ENCODE measurements at places on chromosomes 5 and 9. TPM values are rescaled to one million over a fixed set of nuclear protein-coding genes. Genes with fewer than 3 reads are reported as not detected.

TRPM6 gene
- total RNA-seq, result 0.07 TPM

HTR1A gene
- total RNA-seq, result not detected

SLC4A9 gene
- not detected for total RNA-seq

DNA sequence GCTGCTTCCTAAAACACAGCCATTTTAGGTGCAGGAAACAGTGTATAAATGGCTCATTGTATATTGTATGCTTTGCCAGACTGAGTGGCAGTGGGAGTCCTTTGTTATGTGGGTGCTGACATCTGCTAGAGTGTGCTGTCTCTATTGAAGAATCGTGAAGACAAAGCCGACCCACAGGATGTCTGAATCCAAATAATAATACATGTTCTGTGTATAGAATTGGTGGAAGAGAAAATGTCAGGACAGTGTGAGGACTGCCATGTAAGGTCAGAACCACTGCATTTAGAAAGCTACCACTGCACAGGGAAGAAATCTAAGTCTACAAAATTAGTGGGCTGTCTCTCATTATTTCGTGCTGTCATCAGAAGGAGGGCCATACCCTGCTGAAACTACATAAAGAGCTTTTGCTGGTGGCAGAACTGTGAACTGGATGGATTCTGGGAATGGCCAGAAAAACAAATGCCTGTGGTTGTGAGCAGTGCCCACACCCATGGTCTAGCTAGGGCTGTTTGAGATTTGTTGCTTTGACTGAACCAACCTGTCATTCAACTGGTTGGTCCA lies 2.5 kb downstream of the IL7R start:
- no peak for DNase-seq

DNA sequence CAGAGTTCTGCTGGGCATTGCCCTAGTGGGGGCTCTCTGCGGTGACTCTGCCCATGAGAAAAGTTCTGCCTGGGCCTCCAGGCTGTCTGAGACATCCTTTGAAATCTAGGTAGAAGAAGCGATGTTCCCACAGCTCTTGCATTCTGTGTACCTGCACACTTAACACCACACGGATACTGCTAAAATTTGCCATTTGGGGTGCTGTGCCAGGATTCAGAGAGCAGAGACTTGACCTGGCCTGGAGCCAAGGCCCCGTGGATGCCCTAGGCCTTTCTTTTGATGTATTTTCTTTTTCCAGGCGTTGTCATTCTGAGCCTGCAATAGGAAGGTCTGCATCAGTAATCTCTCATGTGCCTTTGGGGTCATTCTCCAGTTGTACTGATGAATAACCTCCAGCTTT lies 89.3 kb upstream of the IL12B start:
- no peak for DNase-seq

DNA sequence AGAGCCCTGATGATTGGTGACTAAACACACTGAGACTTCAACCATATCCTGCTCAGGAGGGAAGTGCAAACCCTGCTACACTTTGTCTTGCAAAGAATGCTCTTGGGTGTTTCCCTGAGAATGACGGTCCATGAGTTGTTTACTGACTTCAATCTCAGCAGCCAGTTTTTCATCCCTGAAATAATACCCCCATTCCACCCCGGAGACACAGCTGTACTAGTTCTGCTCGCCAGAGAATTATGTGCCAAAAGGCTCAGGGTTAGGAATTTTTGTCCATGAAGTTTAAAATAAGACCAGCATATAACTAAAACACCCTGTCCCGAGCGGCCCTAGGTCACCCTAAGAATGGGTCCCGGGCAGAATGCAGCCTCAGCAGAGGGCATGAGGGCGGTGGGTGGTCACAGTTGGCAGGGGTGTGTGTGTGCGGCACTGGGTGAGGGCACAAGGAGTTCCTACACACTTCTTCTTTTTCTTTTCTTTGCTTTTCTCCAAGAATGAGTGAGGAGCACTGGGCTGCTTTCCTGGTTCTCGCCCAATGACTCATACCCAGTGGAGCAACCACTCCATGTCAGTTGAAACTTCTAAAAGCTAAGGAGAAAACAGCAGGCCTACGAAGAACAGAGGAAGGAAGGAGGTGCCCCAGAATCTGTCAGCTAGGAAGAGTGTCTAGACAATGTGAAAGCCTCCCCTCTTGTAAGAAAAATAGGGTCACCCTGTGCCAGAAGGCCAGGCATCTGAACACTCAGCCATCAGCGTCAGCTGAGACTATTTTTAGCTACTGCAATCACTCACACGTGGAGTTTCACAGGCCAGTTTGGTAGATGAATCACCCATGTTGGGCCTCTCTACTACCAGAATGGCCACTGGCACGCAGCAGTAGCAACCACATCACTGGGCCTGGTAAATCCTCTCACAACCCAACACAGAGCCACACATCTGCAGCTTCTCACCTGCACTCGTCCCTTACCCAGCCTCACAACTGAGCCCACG lies 105.9 kb downstream of the DPYSL3 start:
- DNase-seq, result peak; percentile 82

- DNase-seq, result no peak
Measured at GRCh38 chr9:71648453-71648852, 119.9 kb downstream of the CEMIP2 start.

- no peak for DNase-seq
Measured at GRCh38 chr5:123520677-123521247, 8.8 kb downstream of the CSNK1G3 start.

DNA sequence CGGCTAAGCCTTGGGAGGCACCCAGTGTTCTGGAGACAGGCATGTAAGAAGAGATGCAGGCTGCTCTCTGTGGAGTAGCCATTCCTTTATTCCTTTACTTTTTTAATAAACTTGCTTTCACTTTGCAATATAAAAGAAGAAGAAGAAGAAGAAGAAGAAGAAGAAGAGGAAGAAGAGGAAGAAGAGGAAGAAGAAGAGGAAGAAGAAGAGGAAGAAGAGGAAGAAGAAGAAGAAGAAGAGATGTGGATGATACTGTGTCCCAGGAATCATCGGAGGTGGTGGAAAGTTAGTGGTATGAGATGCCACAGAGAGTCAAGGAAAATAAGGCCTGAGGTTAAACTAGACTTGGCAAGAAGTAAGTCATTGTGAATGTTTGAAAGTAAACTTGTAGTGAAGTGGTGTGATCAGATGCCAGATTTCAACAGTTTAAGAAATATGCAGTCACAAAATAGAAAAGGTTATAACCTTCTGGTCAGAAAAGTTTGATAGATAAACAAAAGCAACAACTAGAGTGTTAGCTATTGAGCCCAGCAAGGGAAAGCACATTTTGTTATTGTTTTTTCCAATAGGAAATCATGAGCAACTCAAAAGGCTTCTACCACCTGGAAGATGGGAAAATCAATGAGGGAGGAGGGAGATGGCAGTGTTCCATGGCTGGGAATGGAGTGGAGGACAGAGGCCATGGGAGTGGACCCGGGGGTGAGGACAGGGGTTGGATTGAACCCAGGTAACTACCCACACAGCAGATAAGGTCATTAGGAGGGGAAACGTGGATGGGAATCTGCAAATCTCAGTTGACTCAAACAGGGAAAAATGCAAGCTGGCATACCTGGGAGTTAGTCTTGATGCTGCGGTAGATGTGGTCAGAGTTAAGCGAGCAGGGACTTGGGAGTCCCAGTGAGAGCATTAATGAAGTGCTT lies 16.8 kb downstream of the AOPEP start:
- no peak for DNase-seq

GRCh38 chr9:84969084-84969483 lies 299.6 kb downstream of the NTRK2 start:
- DNase-seq, result no peak

DNA sequence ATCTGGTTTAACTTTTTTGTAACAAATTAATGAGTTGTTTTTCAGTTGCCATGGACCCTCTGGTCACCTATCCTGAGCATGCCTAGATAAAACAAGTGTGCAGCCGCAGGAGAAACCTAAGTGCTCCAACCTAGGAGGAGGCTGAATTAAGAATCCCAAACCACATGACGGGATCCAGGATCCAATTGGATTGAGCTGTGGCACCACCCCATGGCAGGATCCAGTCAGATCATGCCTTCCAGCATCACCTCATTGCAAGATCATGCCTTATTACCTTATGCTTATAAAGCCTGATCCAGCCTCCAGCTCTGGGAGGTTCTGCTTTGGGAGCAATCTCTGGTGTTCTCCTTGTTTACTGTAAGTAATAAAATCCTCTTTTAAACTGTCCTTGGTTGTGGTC lies 662.0 kb downstream of the TLR4 start:
- no peak for DNase-seq

- no peak for DNase-seq
Measured at GRCh38 chr9:5509573-5509972, 758 bp upstream of the PDCD1LG2 start.

- DNase-seq, result no peak
Measured at GRCh38 chr9:81684635-81685034, 4.7 kb downstream of the TLE1 start.
